Stimulated activated CD8-positive, alpha-beta memory T cell treated with anti-CD3 and anti-CD28 coated beads, Interleukin-4, amount 100 ng/mL, for 4 hours (primary cell): ENCODE measurements at places on chromosomes 7 and 10.

GRCh38 chr10:16954280-16955030 is 137.2 kb upstream of the RSU1 start:
- DNase-seq, result no peak

- DNase-seq, result no peak
These were observed 335.4 kb upstream of the MTPN start for GRCh38 chr7:136312592-136312991.

DNA sequence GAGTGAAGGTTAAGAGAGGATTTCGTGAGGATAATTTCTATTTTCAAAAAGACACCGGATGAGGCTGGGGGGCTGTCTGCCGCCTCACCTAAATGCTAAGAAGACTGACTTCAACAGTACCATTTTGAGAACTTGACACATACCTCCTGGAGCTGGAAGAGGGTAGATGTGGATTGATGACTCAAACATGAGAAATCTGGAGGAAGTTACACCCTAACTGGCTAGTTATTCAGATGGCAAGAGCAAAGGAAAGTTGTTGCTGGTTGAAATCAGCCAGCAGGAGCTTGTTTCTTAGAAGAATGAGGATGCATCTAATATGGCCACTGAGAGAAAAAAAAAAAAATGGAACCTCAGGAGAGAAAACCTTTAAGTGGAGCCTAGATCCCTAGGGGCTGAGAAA is 76.2 kb upstream of the KIAA1217 start:
- no peak for DNase-seq

DNA sequence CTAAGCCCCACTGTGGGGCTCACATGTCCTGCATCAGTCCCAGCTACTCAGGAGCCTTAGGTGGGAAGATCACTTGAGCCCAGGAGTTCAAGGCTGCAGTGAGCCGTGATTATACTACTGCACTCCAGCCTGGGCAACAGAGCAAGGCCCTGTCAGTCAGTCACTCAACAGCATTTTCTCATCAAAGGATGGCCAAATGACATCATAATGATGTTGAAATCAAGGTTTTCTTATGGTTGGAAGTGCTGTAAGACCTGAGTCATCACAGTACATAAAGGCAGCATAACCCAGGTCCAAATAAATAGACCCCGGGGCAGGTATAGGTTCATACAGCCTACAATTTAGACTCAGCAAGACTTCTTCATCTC is 341.1 kb downstream of the PARD3 start:
- no peak for DNase-seq

- no peak for DNase-seq
These were observed 343.7 kb downstream of the PTEN start for GRCh38 chr10:88207121-88207546.

GRCh38 chr10:49135575-49136313 is 1.9 kb upstream of the FAM170B start:
- no peak for DNase-seq

DNA sequence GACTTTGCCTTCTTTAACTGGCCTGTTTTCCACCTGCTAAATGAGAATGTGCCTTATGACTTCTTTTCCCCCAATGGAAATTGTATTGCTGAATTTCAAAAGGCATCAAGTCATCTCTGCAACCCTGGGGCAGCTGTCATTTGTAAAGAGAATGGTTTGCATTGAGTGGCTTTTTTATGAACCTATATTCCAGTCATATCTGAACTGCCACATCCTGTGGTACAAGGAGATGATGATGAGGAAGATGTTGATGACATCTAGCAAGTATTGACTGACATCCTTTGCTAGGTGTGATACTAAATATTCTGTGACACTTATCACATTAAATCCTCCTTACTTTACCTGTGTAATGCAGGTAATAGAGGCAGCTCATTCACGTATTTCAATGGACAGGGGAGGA is 88.3 kb upstream of the KIAA1217 start:
- DNase-seq, result no peak

DNA sequence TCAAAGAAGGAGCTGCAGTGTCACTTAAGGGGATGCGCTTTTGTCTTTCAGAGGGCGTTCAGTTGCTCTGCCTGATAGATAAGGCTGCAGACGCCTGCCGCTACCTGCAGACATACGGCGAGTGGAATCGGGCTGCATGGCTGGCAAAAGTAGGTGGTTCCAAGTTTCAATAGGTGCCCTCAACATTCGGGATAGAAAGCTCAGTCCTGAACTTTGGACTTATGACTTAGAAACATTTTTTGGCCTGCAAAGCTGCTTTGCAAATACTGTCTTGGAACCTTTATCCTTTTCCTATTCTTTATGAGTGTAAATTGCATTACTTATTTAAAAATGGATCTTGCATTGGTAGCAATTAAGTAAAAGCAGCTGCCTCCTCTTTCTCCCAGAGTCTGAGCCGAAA is 54.1 kb downstream of the WDR11 start:
- DNase-seq, result no peak

DNA sequence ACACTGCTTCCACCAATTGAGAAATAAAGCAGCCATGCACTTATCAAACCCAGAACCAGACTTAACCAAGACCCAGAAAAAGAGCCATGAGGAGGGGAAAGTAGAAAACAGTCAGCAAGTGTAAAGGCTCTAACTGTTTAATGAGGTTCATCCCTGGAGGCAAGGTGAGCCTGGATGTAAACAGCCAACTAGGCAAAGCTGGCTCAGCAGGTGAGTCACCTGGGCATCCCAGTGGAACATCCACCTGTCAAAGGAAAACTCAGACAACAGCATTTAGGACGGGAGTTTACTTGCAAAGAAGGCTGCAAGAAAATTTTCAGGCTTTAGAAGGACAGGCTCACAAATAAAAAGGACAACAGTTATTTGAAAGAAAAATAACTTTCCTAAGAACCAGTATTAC is 153.0 kb downstream of the SNX13 start:
- DNase-seq, result no peak

DNA sequence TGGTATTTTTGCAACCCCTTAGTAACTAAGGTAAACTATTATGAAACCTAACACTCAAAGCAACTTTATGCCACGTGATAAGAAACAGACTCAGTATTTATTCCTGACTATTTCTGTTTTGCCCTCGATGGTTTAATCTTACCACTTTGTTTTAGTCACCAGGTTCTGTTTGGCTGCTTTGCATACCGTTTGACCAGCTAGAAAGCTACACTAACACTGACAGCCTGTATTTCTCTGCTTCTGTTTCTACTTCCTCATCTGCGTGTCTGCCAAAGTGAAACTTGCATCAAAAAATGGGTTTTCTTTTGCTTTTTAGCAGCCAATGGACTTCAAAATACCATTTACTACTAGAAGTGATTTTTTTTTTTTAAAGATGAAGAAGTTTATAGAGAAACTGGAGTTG is 802.5 kb downstream of the GRM8 start:
- DNase-seq, result no peak

GRCh38 chr10:49564461-49565009 is 25.6 kb upstream of the ERCC6 start:
- DNase-seq, result no peak

GRCh38 chr7:107922886-107923285 is 31.9 kb downstream of the DLD start:
- DNase-seq, result no peak

GRCh38 chr10:97974526-97975525 is 55.6 kb downstream of the CRTAC1 start:
- no peak for DNase-seq
